ENCODE measurements at places on chromosomes 7 and 10. TPM values are rescaled to one million over a fixed set of nuclear protein-coding genes. Genes with fewer than 3 reads are reported as not detected.

DNA sequence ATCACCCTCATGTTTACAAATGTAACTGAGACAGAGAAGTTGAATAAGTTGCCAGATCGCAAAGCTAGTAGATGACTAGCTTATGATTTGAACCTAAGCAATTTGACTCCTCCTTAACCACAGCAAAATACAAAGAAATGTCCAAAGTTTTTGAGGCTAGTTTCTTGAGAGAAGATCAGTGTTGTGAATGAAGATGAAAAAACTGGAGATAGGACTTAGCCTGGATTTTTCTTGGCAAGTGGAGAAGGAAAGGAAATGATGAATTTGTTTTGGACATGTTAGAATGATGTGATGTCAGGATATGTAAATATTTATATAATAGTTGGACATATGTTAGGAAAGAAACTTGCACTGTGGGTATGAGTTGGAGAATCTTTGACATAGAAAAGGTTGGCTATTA, 149.8 kb downstream of the LSMEM1 start:
- H3K36me3 ChIP-seq: no peaks in the 10 kb centered on the region

GRCh38 chr7:27704422-27705199, 35.4 kb upstream of the TAX1BP1 start:
- H3K27ac ChIP-seq: no peak overlapping the region
- no peaks in the 10 kb centered on the region for H3K27me3 ChIP-seq
- H3K4me1 ChIP-seq: no peaks in the 10 kb centered on the region
- no peak overlapping the region for H3K4me3 ChIP-seq
- no peaks in the 10 kb centered on the region for H3K36me3 ChIP-seq

VPS41 gene
- 37.4 TPM for total RNA-seq

ERVW-1 gene
- 66.6 TPM for total RNA-seq

POM121C gene
- total RNA-seq: 18.5 TPM

All from SJCRH30 (cell line).